ENCODE measurements at places on chromosomes 5 and 9.
A peak's percentile ranks its signal among the peaks of the same experiment; 100 is the strongest.

DNA sequence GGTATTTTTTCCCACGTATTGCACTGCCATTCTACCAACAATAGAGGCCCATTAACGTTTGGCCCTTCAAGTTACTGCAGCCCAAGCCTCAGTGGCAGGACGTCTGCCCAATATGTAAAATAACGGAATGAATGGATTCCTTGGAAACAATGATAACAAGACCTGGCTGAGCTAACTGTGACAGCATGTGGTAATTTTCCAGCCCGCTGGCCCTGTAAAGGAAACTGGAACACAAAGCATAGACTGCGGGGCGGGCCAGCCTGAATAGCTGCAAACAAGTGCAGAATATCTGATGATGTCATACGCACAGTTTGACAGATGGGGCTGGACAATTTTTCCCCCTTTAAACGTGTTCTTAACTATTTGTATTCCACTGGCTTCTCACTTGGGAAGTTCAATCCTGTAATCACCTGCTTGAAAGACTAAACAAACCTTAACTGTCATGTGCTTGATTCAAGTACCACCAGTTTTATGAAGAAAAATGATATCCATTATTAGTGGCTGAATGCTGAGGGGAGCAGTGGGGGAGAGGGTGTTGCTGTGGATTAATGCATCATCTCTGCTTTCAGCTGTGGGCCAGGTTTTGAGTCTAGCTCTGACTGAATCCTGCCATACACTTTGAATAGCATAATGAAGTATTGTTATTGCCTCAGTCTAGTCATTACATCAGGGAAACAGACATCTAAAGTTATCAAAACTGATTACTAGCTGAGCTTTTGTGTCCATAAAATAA is 323.9 kb downstream of the TMEM161B start:
- DNase-seq, result no peak

DNA sequence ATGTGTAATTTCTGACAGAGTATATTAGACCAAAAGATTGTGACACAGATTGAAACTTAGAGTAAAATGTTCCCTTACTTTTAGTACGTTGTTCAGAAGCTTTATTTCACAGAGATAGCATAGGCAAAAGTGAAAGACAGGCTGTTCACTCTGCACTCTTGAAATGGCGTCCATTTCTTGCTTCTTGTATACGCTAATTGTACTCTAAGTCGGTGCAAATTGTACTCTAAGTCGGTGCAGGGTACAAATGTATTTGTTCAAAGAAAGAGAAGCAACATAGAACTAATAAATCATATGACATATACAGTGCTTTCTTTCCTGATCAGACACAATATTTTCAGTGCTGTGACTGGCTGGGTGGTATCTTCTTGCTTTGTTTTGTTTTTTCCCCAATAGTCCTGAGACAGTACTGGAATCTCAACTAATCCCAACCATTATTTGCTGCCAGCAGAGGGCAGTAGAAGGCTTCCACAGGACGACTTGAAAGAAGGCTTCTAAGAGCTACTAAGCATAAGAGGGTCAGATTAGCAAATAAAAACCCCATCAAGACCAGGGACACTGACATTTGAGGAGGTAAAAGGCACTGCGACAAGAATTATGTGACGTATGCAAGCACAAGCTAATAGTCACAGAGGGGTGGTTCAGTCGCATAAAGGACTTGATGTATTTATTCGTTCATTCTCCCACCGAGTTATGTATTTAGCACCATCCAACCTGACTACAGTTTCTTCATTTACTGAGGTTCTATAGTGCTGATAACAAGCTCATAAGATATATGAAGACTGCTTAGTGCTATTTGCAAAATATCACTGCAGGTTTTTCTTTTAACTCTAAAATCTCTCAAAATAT is 831.8 kb downstream of the TAF11L14 start:
- DNase-seq, result no peak

- no peak for DNase-seq
Measured at GRCh38 chr9:124779368-124780059, 2.6 kb downstream of the OLFML2A start.

DNA sequence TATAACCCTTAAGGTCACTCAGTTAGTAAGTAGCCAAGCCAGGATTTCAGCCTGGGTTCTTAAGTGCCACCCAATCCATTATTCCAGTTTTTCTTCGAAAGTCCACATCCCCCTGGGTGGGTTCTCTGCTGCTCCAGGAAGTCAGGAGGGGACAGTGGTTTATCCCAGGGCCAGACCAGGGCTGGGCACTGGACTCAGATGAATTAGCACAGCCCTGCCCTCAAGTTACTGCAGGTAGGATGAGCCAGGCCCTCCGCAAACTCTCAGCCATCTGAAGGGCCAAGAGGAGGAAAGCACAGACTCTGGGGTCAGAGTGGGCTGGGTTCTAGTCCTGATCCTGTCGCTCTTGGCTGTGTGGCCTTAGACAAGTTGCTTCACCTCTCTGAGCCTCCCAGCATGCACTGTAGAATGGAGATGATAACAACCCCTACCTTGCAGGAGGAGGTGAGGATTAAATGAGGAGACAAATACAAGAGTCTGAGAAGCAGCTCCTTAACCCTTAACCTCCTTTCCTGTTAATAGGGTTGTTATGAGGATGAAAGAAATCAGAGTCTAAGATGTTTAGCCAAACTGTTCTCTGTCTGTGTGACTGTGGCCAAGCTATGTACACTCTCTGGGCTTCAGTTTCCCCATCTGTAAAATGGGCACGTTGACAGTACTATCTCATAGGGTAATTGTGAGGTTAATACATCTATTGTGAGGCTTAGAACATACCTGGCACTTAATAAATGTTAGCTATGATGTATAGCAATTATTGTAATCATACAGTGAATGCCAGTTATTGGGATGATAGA is 6.8 kb upstream of the NEURL1B start:
- DNase-seq, result no peak

GRCh38 chr5:128673000-128673399 is 135.0 kb upstream of the FBN2 start:
- DNase-seq, result no peak

DNA sequence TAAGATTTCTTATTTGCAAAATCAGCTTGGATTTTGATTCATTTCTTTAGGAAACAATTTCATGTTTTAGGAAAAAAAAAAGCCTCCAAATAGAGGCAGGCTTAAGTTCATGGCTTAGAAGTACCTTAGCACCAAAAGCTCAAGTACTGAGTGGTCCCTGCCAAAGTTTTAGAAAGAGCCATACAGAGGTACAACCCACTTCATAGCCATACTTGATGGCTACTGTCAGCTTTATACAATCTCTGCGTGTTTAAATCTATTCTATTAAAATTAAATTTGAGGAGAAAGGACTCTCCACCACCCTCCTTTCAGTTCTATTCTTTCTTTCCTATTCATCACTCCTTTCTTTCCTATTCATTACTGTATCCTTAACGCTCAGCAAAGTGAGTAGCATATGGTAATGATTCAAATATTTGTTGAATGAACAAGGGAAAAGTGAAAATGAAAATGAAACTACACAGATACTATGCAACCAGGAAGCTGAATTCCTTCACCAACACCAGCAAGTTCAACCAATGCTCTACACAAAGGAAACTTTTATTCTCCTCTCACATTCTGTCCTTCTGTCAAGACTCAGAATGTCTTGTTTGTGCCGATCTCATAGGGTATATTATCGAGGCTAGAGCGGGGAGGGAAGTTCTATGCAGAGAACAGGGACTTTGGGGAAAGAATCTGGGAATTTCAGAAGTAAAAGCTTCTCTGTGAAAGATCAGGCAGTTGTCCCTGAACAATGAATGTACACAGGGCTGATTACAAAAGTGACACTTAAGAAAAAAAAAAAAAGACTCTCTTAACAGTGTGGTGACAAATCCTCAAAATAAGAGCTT is 138.6 kb upstream of the SPEF2 start:
- DNase-seq, result no peak

DNA sequence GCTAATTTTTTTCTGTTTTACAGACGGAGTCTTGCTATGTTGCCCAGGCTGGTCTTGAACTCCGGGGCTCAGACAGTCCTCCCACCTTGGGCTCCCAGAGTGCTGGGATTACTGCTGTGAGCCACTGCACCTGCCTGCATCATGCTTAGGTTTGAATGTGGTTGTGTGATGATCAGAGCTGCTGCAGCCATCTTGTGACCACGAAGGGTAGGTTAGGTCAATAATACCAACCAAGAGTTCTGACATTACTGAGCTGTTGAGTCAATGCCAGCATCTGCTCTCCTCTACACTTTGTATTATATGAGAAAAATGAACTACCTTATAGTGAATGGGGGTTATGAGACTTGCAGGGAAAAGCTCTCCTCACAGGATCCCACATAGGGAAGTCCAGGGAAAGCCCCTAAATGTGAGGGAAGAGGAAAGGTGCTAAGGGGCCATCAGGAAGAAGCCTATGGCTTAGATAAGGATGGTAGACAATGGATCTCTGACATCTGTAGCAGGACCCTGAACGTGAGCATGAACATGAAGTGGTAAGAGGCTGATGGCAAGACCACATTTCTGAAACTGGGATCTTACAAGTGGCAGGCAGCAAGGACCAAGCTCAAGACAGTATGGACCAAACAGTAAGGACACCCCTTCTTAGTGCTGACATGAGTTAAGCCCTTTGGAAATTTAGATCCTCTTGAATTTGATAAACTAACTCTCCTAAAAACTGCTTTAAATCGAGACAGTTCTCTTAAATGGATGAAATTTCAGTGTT is 75.7 kb upstream of the ZNF169 start:
- DNase-seq, result no peak

GRCh38 chr5:32538031-32538547 is 47.3 kb upstream of the SUB1 start:
- DNase-seq, result no peak

GRCh38 chr5:81755320-81755719 is 4.4 kb upstream of the SSBP2 start:
- DNase-seq, result no peak

- DNase-seq, result no peak
Measured at GRCh38 chr5:136087961-136088871, 44.4 kb upstream of the SMAD5 start.

DNA sequence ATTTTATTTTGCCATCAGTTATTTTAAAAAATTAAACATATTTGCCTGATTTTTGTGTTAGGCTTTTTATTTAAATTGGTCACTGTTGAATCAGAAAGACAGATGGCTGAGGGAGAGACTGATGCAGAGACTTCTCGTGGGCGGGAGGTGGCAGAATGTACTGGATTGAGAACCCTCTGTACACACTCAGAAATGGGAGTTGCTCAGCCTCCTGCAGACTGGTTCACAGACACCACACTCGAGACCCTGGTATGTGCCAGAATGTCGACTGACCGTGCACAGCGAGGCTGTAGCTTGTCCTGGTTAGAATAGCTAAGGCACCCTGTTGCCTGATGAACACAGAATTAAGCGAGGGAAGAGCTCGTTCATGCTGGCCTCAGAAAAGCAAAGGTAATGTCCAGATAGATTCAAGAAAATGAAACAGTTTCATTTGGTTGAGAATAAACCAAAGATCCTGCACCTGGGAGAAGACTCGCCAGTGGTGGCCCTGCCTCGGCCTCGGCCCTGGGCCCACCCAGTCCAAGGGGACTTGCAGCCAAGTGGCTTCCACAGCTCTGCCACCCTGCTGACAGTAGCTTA is 71.3 kb upstream of the OTULINL start:
- no peak for DNase-seq

- DNase-seq, result no peak
Measured at GRCh38 chr5:95410279-95410678, 19.1 kb downstream of the FAM81B start.

DNA sequence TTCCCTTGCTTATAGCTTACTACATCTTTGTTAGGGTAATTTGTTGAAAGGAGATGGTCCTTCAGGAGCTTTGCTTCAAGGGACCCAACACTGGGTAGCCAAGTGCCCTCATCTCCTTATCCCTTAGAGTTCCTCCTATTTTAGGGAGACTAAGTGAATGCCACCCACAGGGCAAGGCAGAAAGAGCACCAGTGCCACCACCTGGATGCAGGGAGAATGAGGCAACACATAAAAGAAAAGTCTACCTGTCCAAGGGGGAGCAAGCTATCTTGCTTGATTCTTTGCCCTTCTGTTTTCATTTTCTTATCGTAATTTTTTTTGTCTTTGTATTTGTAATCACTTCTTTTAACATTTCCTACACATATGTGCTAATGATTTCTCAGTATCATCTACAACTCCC is 205.5 kb downstream of the NPR3 start:
- no peak for DNase-seq

DNA sequence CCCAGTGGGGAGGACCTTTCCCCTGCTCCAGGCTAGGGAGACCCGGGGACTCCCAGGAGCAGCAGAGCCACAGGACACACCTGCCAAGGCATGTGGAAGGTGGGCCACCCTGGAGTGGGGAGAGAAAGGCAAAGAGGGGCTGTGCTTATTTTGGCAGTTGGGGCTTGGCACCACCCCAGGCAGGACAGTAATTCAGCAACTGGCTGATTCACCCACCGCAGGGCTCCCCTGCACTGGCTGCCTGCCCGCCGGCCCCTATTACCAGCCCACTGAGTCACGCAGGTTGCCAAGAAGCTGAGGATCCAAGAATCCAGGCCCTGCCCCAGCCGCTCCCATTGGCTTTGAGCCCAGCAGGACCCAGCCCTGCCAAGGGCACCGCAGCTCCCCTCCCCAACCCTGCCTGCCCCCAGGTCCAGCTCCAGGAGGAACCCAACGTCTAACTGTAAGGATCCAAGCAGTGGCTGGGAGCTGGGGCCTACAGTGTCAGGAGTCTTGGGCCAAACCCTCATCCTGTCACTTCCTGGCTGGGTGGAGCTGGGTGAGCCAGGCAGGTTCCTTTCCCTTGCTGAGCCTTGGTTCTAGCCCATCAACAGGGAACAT is 14.2 kb upstream of the RALGDS start:
- DNase-seq, result peak; percentile 71

DNA sequence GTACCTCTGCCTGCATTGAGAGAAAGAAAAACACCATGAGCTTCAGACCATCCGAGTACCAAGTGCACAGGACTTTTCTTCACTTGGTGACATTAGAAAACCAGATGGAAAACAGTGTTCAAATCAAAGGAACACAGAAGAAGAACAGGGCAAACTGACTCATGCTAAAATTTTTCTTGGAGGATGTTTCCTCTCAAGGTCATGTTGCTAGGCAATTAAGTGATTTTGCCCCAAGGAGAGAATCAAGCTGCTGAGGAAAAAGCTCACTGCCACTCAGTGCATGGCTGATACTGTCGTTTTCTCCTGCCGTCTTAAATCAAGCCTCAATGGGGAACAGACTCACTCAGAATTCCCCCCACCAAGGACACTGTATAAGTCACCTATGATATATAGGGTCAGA is 57.9 kb upstream of the SIMC1 start:
- DNase-seq, result no peak

DNA sequence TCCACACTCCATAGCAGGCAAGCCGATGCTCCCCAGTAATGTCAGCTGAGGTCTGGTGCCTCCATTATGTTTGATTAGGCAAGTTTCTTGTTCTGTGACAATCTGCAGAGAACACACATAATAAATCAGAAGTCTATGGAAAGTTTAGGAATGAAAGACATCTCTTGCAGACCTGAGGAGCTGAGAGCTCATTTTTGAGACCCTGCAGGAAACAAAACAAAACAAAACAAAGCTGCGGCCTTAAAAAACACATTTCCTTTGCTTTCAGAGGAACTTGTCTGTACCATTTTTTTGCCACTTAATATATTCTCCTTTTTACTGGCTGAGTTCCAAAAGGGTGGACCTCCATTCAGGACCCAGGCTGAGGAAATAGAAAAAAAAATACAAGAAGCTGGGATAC is 481.2 kb upstream of the DMAC1 start:
- no peak for DNase-seq
